ENCODE measurements at places on chromosomes 16 and 17.
A peak's percentile ranks its signal among the peaks of the same experiment; 100 is the strongest.

DNA sequence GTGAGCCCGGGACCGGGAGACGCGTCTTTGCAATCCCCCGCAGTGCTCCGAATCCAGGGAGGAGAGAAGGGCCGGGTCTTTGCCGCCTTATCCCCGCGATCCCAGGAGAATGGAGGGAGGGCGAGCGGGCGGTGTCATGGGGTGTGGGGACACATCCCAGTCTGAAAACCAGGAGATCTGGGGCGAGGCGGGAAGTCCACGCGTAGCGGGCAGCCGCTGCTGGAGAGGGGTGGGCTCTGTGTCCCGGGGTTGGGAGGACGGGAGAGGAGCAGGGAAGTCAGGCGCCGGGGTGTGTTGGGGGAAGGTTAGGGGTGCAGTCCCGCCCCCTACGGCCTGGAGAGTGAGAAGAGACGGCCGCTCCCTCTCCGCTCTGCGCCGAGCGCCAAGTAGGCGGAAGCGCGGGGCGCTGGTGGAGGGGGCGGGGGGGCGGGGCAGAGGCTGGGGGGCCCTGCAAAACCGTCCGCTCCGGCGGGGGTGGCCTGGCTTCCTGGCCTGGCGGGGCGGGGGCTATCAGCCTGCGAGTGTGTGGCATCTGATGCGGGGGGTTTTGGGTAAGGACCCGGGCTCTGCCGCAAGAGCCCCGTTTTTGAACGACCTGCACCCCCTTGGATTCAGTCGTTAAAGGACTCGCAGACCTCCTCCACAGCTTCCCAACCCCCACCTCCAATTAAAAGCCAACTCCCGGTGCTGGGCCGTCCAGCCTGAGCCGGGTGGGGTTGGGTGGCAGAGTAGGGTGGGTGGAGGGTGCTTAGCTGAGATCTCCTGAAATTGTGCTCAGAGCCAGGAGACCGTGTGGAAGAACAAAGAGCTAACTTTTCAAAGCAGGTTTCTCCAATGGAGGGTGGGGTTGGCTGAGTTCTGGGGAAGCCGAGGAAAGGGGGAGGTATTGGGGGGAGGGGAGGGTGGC lies 654 bp downstream of the LASP1 start:
- peak; percentile 81 for DNase-seq

DNA sequence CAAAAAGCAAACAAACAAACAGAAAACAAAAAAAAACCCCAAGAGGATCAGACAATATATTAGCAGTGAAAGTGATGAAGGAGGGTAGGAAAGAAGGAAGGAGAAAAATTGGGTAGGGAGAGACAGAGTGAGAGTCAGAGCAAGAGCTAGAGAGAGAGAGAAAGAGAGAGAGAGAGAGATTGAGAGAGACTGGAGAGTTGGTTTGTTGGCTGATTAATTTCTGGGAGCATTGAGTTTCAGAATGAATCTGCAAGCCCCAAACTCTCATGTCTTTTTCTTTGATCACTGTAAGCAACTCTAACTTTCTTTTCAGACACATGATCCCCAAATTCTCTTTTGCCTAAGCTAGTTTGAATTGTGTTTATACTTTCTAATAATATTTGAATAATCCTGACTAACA lies 388.1 kb downstream of the SHISA9 start:
- DNase-seq: no peak

DNA sequence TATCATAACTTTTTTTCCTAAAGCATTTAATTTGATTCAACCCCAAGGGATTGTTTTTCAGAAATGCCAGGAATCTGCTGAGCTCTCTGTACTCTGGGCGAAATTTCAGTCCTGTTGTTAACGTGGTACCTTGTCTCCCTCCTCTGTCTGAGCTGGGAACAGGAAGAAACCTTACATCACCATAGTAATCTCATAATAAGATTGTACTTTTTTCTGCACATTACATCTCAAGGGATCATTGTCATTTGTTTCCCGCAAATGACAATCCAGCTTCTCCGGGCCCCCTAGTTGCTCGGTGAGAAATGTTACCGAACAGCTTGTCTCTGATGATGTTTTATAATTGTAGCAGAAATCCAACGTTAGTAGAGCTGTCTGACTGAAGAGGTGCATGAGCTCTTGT lies 152.7 kb upstream of the ERCC4 start:
- DNase-seq: no peak

GRCh38 chr17:76512366-76513305 lies 11.4 kb upstream of the RHBDF2 start:
- no peak for DNase-seq

- DNase-seq: no peak
Measured at GRCh38 chr16:83627996-83628395, 179.8 kb upstream of the HSBP1 start.

DNA sequence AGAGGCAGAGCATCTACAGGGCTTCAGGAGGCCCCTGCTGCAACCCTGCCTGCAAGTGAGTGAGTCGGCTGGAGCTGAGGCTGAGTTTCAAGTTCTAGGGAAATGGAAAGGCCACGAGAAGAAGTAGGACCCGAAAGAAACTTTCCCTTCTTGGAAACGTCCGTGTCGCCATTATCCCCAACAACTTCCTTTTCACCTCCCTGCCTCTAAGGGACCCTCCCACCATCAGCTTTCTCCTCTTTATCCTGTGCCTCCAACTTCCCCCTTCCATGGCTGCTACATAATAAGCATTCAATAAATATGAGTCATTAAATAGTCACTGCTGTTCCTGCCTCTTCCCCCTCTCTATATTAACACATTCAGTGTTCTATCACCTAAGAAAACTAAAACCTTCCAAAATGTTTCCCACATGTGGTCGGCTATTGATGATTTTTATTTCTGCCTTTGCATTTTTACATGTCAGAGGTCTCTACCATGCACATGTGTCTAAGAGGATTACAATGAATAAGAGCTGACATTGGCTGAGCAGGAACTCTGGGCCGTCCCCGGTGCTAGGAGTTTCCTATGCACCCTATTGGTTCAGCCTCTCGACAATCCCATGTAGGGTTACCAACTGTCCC lies 115.9 kb upstream of the TNRC6C start:
- peak; percentile 36 for DNase-seq

GRCh38 chr17:28319598-28319935 lies 567 bp downstream of the TMEM97 start:
- no peak for DNase-seq

DNA sequence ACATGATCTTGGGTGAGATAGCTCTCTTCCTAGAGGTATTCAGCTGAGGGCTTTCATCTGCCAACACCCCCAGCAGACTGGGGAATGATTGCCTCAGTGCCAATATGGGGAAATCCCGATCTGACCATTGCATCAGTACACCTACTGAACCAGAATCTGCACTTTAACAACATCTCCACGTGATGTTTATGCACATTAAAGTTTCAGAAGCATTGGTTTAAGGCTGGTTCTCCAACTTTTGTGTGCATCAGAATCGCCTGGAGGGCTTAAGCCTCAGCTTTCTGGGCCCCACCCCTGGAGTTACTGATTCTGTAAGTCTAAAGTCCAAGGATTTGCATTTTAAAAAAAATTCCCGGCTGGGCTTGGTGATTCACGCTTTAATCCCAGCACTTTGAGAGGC lies 123.6 kb upstream of the MED13 start:
- DNase-seq: no peak

GRCh38 chr16:9965079-9965478 lies 217.1 kb downstream of the GRIN2A start:
- DNase-seq: no peak

GRCh38 chr17:70317421-70317820 lies 148.1 kb downstream of the KCNJ2 start:
- no peak for DNase-seq

- DNase-seq: no peak
Measured at GRCh38 chr17:48570325-48571023, 7.7 kb downstream of the HOXB4 start.

- peak; percentile 58 for DNase-seq
Measured at GRCh38 chr16:26598061-26598460, 468.7 kb upstream of the C16orf82 start.

GRCh38 chr16:89517128-89517527 lies 8.9 kb downstream of the SPG7 start:
- DNase-seq: no peak

DNA sequence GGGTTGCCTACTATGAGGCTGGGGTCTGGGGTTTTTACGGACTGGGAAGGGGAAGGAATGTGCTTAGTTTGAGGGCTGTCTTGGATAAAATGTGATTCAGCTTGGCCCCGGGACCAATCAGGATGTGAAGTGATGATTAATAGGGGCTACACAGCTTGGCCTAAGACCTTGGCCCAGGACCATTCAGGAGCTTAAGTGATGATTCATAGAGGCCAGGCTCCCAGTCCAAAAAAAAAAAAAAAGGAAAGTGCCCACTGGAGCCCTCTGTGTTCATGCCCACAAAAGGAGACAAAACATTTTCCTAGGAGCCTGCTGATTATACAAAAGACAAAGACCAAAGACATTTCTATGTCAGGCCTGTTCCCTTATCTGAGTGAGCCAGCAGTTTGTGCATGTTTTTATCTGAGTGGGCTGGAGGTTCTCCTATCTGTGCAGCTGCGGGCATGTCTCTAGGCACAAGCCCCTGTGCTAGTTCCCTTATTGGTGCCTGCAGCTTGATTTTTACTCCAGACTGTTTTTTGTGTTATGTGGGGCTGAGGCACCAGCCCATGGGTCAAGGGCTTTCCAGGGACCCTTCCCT lies 898.2 kb upstream of the GOT2 start:
- DNase-seq: no peak

- DNase-seq: peak; percentile 51
Measured at GRCh38 chr16:1194665-1195392, 30.2 kb downstream of the TPSG1 start.

GRCh38 chr17:44900894-44901293 lies 1.6 kb upstream of the EFTUD2 start:
- DNase-seq: no peak

DNA sequence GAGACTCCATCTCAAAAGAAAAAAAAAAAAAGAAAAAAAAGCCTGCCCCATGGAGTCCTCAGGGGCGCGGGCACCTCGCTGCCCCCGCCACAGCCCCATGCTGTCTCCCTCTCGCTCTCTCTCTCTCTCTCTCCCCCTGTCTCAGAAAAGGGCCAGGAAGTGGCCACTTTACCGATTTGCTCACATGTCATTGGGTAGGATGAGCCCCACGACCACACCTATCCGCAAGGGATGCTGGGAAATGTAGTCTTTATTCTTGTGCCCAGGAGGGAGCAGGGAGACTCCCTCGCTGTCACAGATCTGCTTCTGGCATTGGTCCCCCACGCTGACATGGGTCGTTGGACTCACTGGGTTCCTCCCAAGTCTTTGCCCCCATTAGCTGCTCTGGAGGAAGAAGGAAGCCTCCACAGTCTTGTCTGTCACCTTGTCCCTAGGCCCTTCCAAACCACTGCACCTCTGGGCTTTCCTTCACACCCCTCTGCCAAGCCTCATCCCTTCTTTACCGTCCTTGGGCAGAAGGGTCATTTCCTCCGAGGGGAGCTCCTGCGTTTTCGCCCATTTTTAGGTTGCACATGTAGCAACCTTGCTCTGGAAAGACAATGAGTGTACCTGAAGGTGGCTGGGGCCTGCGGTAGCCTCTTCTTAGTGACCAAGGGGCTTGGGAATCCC lies 6.9 kb upstream of the GJD3 start:
- DNase-seq: no peak

DNA sequence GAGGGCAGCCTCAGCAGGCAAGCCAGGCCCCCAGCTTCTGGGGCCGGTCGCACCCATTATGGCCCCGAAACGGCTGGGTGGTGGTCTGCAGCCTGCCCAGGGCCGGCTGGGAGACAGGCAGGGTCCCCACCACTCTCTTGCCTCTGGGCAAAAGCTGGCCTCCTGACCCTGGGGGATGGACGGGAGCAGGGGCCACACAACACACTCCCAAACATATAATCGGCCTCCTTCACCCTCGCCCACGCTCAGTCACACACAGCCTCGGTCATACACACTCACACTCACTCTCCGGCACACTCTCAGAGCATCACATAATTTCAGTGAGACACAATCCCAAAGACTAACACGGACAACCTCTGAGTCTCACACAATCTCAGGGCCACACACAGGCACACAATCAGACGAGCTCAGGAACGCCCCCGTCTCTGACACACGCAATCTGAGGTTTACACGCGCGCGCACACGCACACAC lies 589 bp downstream of the PEMT start:
- DNase-seq: no peak

DNA sequence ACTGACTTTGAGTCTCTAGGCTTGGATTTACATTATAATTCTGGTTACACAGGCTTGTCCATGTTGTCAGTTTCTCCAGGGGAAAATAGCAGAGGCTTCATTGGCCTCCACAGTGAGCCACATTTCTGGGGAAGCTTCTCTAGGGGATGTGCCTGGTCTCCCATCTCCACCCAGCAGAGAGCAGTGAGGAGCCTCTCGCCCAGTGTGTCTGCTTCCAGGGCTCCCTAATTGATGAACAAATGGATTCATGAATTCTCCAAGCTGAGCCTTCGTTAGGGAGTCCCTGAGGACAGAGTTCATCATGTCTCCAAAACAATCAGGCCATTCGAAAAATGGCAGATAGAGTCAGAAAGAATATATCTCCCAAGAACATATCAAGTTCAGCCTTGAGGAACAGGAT lies 162.4 kb upstream of the TOX3 start:
- DNase-seq: no peak

- no peak for DNase-seq
Measured at GRCh38 chr17:33028778-33029177, 37.1 kb downstream of the SPACA3 start.

DNA sequence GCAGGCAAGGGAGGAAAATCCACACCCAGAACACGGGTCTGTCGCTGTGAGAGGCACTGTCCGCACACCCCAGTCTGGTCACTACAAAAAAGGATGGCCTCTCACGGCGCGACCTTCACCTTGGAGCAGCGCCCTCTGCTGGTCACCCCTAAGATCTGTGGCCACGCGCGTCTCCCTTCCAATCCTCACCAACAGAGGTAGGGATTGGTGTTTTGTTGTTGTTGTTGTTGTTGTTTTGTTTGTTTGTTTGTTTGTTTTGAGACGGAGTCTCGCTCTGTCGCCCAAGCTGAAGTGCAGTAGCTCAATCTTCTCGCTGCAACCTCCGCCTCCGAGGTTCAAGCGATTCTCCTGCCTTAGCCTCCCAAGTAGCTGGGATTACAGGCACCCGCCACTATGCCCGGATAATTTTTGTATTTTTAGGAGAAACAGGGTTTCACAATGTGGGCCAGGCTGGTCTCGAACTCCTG lies 15.0 kb upstream of the C17orf58 start:
- peak; percentile 81 for DNase-seq

DNA sequence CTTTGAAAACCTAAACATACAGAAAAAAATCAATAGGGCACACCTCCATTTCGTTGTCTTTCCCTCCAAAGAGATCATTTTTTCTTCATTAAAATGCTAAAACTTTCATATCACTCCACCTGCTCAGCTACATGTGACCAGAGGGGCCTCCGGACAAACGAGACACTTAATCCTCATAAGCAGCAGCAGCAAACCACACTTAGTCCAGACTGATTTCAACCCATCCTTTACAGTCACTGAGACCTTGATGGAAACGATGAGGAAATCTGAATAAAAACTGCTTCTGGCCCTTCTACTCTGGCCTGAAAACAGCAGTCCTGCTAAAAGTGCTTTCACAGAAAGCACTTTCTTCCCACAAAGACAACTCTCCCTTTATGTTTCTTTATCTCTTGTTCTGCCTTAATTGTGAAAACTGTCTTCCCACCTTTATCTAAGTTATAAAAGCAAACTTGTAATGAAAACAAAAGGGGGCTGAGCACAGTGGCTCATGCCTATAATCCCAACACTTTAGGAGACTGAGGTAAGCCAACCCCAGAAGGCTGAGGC lies 4.6 kb downstream of the ANKRD11 start:
- no peak for DNase-seq

Data from stimulated activated naive CD8-positive, alpha-beta T cell treated with anti-CD3 and anti-CD28 coated beads, Interleukin-15, Interleukin-2, amounts not matched to agents 100 U/mL and 50 U/mL, for 24 hours (primary cell).